CMK (cell line): ENCODE measurements at places on chromosomes 6 and 20.

DNA sequence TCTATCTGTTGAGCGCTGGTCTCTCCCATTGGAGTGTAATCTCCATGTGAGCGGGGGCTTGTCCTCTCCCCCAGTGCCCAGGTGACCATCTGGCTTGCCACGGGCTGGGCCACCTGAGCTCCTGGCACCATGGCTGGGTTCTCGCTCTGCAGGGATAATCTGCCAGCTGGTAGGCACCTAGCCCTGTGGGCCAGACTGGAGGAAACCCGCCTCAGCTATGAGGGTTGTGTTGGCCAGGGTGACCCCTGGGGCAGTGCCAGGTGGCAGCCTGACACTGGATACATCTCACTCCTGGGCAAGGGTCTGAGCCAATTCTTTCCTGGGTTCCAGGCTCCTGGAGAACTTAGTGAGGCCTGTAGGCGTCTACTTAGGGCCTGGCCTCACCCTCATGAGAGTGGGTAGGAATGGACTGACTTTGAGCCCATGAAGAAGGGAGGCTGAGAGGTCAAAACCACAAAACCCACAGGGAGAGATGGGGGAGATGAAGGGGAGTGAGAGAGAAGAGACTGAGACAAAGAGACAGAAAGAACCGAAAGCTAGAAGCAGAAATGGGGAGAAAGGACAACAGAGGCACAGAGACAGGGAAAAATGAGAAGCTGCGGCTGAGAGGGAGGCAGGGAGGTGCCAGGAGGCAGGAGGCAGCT, 5.8 kb upstream of the SLC52A3 start:
- DNase-seq: no peak

GRCh38 chr20:16555754-16556153, 17.5 kb downstream of the KIF16B start:
- no peak for DNase-seq

DNA sequence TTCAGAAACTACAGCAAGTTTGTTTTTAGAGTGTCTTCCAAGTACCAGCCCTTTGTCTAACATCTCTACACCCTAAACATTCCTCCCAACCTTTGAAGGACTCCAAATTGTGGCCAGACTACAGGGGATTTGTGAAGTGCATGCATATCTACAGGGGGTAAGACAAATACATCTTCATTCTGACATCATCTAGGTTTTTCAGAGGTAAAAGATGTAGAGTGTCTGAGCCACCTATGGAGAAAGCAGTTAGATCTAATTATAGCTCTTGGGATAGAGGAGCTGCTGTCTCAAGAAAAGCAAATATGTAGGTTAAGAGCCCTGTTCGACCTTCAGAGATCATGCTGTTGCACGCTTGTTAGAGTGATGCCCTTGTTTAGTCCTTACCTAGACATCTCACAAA, 617.7 kb upstream of the AGPAT4 start:
- DNase-seq: no peak

DNA sequence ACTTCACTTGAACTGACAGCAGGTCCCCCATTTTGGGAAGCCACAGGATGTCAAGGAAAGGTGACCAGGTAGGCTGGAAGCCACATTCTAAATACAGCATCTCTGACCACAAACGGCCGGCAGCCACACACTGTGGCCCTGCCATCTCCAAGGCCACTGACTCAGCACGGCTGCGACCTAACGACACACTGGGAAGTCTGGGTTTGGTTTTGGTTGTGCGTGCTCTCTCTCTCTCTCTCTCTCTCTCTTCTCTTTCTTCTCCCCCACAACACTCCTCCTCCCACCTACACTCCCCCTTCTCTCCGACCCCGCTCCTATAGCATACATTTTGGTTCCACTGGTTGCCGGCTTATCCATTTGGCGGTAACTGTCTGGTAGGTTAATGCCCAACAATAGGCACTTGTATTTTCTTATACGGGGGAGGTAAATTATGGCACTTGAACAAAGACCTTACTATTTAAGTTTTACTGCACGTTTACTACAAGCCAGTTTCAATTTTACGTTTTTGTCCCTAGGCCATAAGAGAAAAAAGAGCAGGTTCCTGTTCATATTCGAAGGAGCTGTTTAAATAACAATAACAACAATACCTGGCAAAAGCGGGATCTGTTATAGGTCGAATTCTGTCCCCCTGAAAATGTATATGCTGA, 103.6 kb downstream of the GMDS start:
- no peak for DNase-seq

DNA sequence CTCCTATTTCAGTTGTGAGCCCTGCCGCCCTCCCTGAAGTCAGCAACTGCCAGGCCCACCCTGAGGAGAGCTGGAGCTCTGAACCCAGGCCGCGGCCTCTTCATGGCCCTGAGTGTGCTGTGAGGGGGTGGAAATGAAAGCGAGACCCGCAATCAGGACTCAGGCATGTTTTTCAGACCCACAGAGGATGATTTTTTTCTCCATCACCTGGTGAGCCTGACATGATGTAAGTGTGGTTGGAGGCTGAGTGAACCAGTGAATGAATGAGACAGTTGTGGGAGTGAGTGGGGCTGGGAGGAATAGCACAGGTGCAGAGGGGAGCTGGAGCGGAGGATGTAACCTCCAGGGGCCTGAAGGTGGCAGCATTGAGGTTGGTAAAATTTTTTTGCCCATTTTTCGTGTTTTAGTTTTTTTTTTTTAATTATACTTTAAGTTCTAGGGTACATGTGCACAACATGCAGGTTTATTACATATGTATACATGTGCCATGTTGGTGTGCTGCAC, 18.3 kb downstream of the RAET1L start:
- DNase-seq: no peak
